ENCODE measurements at places on chromosomes 13 and 19. TPM values are rescaled to one million over a fixed set of nuclear protein-coding genes. Genes with fewer than 3 reads are reported as not detected.

GRCh38 chr19:15129856-15130585, 22.8 kb downstream of the SYDE1 start:
- no peak for DNase-seq

DNA sequence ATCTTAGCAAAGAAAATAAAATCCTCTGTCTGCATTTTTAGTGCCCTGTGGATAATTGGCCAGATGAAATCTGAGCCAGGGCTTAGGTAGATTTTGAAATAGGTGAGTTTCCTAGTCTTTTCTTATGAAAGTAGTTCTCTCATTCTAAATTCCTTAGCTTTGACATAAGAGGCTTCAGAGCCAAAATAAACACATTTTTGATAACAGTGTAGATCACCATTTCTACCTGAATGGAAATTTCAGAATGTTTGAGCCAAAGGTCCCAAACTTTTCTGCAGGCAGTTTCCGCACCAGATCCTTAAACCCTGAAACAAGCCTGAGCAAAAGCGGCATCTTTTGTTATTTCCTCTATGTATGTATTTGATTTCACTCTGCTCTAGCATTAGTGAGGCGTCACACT, 551.2 kb downstream of the EFNB2 start:
- no peak for DNase-seq

- no peak for DNase-seq
Observed at GRCh38 chr13:34608331-34608730, 333.7 kb upstream of the NBEA start.

GRCh38 chr13:90898811-90899210, 448.7 kb upstream of the MIR17HG start:
- no peak for DNase-seq

DNA sequence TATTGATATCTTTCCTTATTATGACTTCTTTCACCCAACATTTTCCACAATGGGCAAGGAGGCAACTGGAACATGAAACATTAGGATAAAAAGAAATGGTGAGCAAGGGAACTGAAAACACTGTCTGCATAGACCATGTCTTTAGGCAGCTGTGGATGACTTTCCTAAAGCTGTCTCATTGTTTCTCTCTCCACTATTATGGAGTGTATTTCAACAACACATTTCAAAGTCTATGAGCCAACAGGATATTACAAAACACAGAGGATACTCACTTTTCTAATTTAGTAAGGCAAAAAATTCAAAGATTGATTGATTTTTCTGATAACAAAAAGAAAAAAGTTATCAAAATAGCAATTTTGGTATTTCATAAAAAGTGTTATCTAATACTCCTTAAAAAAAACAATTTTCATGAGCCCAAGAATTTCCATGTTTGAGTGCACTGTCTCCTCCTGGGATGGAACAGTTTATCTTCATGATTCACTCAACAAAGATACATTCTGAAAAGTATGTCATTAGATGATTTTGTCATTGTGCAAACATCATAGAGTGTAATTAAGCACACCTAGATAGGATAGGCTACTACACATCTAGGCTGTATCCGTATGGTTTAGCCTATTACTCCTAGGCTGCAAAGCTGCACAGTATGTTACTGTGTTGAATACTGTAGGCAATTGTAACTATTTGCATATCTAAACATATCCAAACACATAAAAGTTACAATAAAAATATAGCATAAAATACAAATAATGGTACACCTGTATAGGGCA, 1568.4 kb downstream of the SLITRK5 start:
- no peak for DNase-seq

- no peak for DNase-seq
Observed at GRCh38 chr13:52004511-52005170, 6.6 kb downstream of the ATP7B start.

- DNase-seq, result no peak
Observed at GRCh38 chr19:57803594-57804325, 11.0 kb downstream of the ZNF552 start.

- no peak for DNase-seq
Observed at GRCh38 chr13:59970847-59971246, 192.9 kb downstream of the DIAPH3 start.

GRCh38 chr13:54536112-54536511, 1507.5 kb downstream of the OLFM4 start:
- DNase-seq, result no peak

The FCAR gene
- total RNA-seq, result not detected

The KCNJ14 gene
- total RNA-seq, result 0.27 TPM

The ZNF491 gene
- total RNA-seq, result 2.4 TPM

The OR7D2 gene
- total RNA-seq, result 0.16 TPM

The OR7G2 gene
- not detected for total RNA-seq
